ENCODE measurements at places on chromosomes 3 and 15.

DNA sequence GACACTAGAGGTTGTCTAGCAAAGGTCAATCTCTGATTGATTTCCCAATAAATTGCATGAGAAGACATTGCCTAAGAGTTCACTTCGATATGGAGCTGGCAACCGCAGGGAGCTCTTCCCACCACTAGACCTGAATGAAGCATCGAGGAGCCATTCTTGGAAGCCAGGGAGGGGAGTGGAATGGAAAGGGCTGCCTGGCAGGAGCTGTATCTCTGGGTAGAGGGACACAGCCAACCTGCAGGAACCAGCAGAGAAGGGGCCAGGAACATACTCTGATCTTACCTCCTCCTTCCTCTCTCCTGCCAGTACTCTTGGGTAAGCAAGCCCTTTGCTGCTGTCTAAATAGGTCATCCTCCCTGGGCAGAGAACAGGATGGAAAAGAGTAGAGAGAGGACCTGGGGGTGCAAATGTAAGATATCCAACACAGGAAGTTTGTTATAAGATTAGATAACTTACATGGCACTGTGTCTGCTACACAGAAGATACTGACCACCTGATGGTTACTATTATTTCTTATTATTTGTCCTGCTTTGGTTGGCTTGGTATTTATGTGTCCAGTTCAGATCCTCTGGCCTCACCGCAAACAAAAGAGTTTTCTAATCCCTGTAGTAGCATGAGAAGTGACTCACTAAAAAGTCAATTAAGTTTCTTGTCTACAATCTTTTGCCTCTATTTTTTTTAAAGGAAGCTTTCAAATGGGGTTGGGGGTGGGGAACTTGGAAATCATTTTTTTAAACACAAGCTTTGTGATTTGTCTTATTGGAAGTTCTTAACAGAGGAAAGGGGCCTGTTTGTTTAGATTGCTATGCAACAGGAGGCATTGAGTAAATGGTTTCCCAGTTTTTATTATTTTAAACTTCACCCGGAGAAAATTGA is 156.7 kb upstream of the TSC22D2 start:
- no peak for DNase-seq

- no peak for DNase-seq
Observed at GRCh38 chr15:52102463-52102862, 10.1 kb downstream of the BCL2L10 start.

- no peak for DNase-seq
Observed at GRCh38 chr3:156728267-156728985, 54.0 kb downstream of the TIPARP start.

DNA sequence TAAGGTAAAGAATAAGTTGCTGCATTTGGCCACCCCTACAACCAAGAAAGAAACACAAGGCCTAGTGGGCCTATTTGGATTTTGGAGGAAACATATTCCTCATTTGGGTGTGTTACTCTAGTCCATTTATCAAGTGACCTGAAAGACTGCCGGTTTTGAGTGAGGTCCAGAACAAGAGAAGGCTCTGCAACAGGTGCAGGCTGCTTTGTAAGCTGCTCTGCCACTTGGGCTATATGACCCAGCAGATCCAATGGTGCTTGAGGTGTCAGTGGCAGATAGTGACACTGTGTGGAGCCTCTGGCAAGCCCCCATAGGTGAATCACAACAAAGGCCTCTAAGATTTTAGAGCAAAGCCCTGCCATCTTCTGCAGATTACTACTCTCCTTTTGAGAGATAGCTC is 491.3 kb downstream of the TAFA4 start:
- no peak for DNase-seq

DNA sequence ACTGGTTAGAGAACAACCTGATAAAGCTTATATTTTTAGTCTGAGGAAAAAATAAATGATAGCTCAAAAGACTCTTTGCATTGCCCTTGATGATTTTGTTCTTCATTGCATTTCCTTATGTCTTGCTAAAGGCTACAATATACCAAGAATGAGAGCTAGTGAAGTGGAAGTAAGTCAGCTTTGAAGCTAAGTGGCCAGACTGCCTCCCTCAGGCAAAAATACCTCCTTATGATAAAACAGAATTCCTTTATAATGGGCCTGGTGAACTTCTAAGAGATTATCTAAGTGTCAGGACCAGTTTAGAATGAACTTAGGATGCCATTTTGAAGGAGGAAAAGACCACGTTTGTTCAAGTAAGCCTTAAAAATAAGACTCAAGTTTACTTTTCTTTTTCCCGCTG is 678.4 kb downstream of the ROBO2 start:
- no peak for DNase-seq
